Right renal pelvis (tissue), 4 donors: ENCODE measurements at places on chromosomes 2 and 18.

DNA sequence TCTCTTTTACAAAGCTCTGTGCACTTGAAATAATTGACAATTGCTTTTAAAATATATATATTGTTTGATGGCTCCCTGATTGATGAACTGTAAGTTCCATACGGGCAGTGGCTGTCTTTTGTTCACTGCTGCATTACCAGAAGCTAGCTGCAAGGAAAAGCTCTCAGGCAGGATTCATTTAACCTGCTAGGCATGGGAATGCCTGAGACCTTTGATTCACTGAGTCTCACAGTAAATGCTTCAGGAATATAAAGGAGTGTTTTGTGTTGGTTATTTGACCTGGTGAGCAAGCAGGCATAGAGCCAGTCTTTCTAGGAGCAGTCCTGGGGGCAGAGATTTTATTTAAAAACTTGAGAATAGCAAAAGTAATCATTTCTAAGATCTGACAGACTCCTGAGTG is 193.2 kb upstream of the ITGA4 start:
- DNase-seq: no peak

GRCh38 chr18:79542876-79543750 is 136.5 kb upstream of the CTDP1 start:
- no peak for DNase-seq

DNA sequence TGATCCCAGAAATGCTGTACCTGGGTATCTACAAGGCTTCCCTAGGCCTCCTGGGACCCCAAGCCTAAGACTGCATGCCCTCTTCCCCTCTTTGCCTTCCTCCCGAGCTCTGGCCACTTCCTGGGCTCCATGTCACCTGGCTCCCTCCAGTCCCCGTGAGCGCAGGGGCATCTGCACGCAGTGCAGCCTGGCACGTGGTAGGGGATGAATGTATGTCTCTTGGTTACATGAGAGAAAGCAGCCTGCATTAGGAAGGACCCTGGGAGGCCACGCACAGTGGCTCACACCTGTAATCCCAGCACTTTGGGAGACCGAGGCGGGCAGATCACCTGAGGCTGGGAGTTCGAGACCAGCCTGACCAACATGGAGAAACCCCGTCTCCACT is 15.8 kb downstream of the PASK start:
- DNase-seq: no peak

GRCh38 chr2:102358496-102358895 is 2.9 kb downstream of the IL18R1 start:
- no peak for DNase-seq

DNA sequence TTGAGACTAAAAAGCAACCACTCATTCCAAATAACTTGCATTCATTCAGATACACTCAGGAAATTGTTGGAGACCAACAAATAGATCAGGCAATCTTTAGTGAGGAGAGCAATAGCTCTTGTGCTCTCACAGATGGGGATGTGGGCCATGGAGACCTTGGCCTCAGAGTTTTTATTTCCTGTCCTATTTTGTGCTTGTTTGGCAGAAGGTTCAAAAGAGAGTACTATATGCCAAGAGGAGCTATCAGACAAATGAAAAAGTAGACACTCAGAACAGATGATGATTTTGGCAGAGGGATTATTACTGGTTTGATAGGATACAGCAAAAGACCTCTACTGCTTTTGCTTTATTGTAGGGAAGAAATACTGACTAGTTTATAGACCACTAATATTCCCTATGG is 230.2 kb downstream of the KCNE4 start:
- DNase-seq: no peak

GRCh38 chr2:54077088-54077900 is 38.1 kb upstream of the ACYP2 start:
- DNase-seq: no peak

GRCh38 chr2:171402906-171403580 is 30.7 kb downstream of the METTL8 start:
- DNase-seq: no peak
